Stimulated activated CD8-positive, alpha-beta memory T cell treated with anti-CD3 and anti-CD28 coated beads, Interleukin-4, amount 100 ng/mL, for 48 hours (primary cell): ENCODE measurements at places on chromosomes 1 and 21.

DNA sequence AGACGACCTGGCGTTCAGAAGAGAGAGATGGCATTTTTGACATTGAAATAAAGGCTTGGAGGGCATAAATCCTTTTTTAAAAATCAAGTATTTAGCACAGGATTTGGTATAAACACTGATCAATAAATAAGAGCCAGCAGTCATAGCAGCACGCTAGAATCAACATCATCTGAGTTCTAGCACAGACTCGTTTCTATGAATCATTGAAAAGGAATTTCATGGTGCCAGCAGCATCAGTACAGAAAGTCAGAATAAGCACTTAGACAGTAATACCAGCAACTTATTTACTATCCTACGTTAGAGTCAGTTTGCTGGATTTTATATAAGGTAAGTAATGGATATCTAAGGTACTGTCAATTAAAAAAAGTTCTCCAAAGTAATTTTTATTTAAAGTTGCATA, 119.3 kb downstream of the HLCS start:
- DNase-seq = no peak

DNA sequence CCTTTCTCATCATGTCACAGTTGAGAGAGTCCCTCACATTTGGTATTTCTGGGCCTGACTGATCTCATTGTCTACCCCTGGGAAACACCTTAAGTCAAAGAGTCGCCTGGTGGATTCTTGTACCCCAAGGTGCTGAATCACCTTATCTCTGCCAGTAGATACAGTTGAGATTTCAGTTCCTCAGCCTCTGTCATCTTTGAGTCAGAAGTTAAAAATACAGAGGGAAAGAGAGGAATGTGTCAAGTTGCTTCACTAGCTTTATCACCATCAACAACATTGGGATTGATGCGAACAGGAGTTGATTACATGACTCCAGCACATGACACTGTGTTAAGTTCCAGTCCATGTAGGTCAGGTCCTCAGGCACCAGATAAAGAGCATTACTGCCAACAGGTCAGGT, 513.0 kb downstream of the NUF2 start:
- DNase-seq = no peak

DNA sequence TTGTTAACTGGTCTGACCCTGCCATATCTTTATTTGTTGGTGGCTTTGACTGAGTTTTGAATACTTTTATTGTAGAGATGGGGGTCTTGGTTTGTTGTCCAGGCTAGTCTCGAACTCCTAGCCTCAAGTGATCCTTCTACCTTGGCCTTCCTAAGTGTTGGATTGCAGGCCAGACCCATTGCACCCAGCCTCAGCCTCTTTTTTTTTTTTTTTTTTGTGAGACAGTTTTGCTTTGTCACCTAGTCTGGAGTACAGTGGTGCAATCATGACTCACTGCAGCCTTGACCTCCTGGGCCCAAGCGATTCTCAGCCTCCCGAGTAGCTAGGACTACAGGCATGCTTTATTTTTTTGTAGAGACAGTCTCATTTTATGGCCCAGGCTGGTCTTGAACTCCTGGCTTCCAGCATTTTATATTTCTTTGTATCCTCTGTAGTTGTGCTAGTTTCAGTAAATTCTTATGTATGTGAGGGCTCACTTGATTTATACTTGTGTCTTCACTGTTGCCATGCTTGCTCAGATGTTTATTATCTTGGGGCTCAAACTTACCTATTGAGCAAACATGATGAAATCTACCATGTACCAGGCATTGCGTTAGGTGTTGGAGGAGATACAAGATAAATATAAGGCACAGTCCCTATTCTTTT, 24.1 kb downstream of the THRAP3 start:
- DNase-seq = no peak

DNA sequence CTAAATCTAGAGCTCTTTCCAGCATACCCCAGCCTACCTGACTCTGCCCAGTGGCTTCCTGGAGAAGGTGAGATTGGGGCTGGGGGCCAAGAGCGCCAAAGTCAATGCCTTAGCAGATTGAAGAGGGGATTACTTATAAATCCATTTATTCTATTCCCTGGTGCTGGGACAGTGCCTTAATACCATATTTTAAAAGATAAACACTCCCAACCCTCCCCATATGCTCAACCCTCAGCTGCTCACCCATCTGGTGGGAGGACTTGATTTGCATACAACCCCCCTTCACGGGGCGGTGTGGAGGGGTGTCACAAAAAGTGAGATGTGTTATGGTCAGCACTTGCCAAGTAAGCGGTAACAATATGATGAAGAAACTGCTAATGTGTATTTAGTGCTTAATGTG, 3.2 kb upstream of the DISP3 start:
- no peak for DNase-seq
